ENCODE measurements at places on chromosomes 6 and 20.

DNA sequence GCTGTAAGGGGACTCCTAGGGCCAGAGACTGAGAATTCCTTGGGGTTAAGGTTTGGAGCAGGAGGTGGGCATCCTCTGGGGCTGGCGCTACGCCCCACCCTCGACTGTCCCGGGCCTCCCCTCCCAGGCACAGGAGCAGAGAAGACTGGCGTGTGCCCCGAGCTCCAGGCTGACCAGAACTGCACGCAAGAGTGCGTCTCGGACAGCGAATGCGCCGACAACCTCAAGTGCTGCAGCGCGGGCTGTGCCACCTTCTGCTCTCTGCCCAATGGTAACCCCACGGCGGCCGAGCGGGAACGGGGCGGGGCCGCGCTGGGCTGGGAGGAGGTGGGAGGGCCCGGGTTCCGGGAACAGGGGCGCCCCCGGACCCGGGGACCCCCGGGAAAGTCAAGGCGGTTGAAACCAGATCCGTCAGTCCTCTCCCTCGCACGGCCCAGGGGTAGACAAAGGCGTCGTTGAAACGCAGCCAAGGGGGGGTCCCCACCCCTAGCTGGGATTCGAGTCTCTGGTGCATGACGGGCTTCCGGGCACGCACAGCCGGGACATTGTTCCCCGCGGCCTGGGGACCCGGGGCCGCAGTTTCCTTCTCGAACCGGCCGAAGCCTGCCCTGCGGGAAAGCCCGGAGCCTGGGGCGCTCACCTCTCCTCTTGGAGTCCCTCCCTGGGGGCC, 844 bp downstream of the WFDC2 start:
- DNase-seq: peak; percentile 17

GRCh38 chr20:19996222-19996621, 20.9 kb upstream of the NAA20 start:
- DNase-seq: no peak

GRCh38 chr6:129033180-129033579, 150.2 kb downstream of the LAMA2 start:
- DNase-seq: no peak

GRCh38 chr6:54864272-54864671, 17.7 kb downstream of the FAM83B start:
- DNase-seq: no peak

GRCh38 chr6:11769811-11770545, 8.6 kb downstream of the ADTRP start:
- DNase-seq: no peak

Data from stimulated activated CD4-positive, alpha-beta T cell treated with anti-CD3 and anti-CD28 coated beads, Interleukin-4, amount 100 ng/mL, for 48 hours (primary cell).